Right atrium auricular region (tissue), 2 donors: ENCODE measurements at places on chromosomes 5 and 9. TPM values are rescaled to one million over a fixed set of nuclear protein-coding genes. Genes with fewer than 3 reads are reported as not detected.
A peak's percentile ranks its signal among the peaks of the same experiment; 100 is the strongest.

DNA sequence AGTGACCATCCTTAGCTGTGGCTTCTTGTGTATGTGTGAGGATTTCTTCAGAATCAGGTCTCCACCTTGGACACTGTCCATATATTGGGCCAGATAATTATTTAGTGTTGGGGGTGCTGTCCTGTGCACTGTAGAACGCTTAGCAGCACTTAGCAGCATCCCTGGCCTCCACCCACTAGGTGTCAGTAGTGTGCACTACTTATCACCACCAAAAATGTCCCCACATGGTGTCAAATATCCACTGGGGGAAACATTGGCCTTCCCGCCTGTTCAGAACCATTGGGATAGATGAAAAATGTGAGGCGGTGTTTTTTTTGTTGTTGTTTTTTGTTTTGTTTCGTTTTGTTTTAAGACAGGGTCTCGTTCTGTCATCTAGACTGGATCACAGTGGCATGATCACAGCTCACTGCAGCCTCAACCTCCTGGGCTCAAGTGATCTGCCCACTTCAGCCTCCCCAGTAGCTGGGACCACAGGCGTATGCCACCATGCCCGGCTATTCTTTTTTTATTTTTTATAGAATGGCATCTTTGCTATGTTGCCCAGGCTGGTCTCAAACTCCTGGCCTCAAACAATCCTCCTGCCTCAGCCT, 67.7 kb downstream of the TENT4A start:
- no peaks in the 10 kb centered on the region for H3K36me3 ChIP-seq
- H3K27ac ChIP-seq = no peak overlapping the region
- H3K27me3 ChIP-seq = no peaks in the 10 kb centered on the region
- DNase-seq = no peak
- H3K4me3 ChIP-seq = no peak overlapping the region

DNAH5 gene
- total RNA-seq = not detected

PRRX2 gene
- 1.1 TPM for total RNA-seq

DNA sequence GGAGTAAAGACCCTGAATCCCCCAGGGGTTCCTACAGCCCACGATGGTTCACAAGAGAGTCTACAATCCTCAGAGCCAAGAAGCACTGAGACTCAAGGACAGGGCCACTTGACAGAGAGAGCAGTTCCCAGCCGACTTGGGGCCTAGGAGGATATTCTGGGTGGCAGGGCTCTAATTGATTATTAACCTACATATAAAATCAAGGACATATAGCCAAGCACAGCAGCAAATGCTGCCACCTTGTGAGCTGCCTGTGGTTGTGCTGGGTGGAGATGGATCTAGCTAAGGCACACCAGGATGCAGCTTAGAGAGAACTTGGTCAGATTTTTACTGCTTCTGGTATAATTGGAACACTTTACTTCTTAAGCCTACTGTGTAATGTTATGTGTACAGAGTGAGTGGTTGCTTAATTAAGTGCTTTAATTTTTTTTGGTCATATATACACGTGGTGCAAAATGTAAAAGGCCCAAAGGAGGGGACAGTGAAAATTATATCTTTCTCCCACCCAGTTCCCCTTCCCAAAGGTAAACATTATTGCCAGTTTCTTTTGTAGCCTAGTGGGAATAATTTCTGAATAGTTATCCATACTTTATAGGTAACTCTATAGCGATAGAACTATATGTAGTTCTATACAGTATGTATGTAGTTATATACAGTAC, 78.8 kb downstream of the F2RL2 start:
- H3K4me1 ChIP-seq = no peaks in the 10 kb centered on the region
- H3K4me3 ChIP-seq = no peak overlapping the region
- no peak overlapping the region for H3K27ac ChIP-seq

CCL27 gene
- total RNA-seq = not detected

- H3K36me3 ChIP-seq = no peaks in the 10 kb centered on the region
- DNase-seq = no peak
- no peaks in the 10 kb centered on the region for H3K27me3 ChIP-seq
Measured at GRCh38 chr9:17725399-17726010, 146.6 kb downstream of the SH3GL2 start.

- no peak for DNase-seq
- no peak overlapping the region for H3K4me3 ChIP-seq
- H3K4me1 ChIP-seq = no peaks in the 10 kb centered on the region
- H3K27me3 ChIP-seq = no peaks in the 10 kb centered on the region
Measured at GRCh38 chr5:173755319-173755718, 132.8 kb upstream of the CPEB4 start.

DNA sequence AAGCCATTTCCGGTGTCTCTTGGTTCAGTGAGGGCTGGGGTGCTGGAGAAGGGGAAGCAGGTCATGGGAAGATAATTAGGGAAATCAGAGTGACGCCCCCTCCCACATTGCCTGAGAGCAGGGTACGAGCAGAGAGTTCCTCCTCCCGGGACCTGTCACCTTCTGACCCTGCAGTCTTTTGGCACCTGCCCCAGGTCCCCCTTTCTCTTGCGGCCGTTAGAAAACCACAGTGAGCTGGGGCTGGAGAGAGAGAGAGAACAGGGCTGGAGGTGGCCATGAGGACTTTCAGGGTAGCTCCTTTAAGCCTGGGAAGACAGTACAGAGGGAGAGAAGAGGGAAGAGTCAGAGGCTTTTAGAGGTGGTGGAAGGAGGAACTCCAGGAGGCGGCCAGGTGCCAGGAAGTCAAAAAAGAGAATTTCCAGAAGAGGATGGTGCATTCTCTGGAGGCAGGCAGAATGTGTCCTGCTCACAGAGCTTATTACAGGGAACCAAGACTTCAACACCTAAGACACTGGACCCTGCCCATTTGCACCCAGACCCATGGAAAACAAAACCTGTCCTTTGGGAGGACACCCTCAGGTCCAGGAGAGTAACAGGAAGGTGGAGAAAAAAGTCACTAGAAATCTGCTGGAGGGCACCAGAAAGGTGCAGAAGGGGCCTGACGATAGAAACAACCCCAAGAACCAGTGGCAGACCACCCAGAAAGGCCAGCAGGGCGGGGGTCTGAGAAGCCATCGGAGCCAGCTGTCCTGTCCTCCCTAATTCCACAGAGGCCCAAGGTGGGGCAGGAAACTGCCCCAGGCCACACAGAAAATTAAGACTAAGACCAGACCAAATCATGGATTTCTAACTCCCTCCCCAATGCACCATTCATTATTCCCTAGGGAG, 6.5 kb upstream of the ACSL6 start:
- H3K36me3 ChIP-seq = no peaks in the 10 kb centered on the region
- no peak overlapping the region for H3K4me3 ChIP-seq
- H3K4me1 ChIP-seq = no peaks in the 10 kb centered on the region
- DNase-seq = no peak

DNA sequence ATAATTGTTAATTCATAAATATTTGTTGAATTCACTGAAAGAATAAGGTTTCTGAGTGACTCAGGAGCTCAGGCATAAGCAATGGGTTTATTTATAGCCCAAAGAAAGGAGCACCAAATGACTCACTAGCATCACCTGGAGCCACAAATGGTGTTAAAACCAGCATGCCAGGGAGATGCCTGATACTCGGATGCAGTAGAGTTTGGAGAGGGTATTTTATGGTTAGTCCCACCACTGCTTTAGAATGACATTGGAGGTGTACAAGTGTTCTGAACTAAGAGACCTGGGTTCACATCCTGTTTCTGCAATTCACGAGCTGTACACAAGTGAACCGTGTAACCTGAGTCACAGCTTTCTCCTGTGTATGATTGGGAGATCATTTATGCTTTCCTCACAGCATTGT, 25.2 kb downstream of the CCL28 start:
- no peaks in the 10 kb centered on the region for H3K4me1 ChIP-seq
- H3K4me3 ChIP-seq = no peak overlapping the region
- DNase-seq = no peak
- H3K36me3 ChIP-seq = no peaks in the 10 kb centered on the region
- no peaks in the 10 kb centered on the region for H3K27me3 ChIP-seq

GRCh38 chr5:34616651-34617050, 39.5 kb upstream of the RAI14 start:
- H3K4me3 ChIP-seq = no peak overlapping the region
- H3K4me1 ChIP-seq = no peaks in the 10 kb centered on the region
- no peak overlapping the region for H3K27ac ChIP-seq
- DNase-seq = no peak
- no peaks in the 10 kb centered on the region for H3K36me3 ChIP-seq

GRCh38 chr9:114837923-114838322, 32.1 kb upstream of the TNFSF15 start:
- H3K36me3 ChIP-seq = no peaks in the 10 kb centered on the region
- H3K27me3 ChIP-seq = no peaks in the 10 kb centered on the region
- DNase-seq = no peak
- H3K4me3 ChIP-seq = no peak overlapping the region
- no peaks in the 10 kb centered on the region for H3K4me1 ChIP-seq

- H3K4me3 ChIP-seq = no peak overlapping the region
- H3K4me1 ChIP-seq = no peaks in the 10 kb centered on the region
- no peak overlapping the region for H3K27ac ChIP-seq
Measured at GRCh38 chr5:155085282-155085989, 71.9 kb downstream of the KIF4B start.

GRCh38 chr9:18136354-18136994, 337.5 kb upstream of the ADAMTSL1 start:
- H3K36me3 ChIP-seq = no peaks in the 10 kb centered on the region
- H3K27ac ChIP-seq = no peak overlapping the region
- H3K27me3 ChIP-seq = no peaks in the 10 kb centered on the region
- DNase-seq = no peak

CNTFR gene
- 6.6 TPM for total RNA-seq

LHX3 gene
- total RNA-seq = not detected

SLF1 gene
- total RNA-seq = 3.5 TPM

- no peak overlapping the region for H3K4me3 ChIP-seq
- H3K27me3 ChIP-seq = no peaks in the 10 kb centered on the region
Measured at GRCh38 chr9:37438359-37438758, 15.9 kb downstream of the GRHPR start.

DNA sequence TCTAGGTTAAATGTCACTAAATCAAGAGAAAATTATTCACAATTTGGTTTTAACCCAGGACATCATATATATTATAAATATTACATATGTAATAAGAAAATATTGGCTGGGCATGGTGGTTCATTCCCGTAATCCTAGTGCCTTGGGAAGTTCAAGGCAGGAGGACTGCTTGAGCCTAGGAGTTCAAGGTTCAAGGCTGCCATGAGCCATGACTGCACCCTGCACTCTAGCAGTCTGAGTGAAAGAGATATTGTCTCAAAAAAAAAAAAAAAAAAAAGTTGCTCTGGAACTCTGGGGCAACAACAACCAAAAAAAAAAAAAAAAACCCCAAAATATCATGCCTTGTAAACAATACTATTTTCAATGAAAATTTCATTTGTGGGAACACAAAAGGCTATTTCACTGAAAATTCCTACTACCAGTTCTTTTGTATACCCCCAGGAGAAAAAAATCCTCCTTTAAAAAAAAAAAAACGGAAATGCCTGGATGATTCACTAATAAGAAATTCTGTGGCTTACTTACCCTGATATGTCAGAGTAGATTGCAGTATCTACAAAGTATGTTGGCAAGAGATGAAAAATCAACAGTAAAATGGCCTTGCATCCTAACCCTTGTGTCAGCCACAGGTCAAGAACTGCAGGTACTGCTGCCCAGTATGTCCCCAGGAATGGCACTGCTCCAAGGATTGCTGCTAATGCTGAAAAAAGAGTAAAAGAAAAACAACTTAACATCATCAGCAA, 22.6 kb upstream of the CTNNAL1 start:
- H3K36me3 ChIP-seq = peaks cover 27% of the 10 kb centered on the region
- peaks cover 19% of the 10 kb centered on the region for H3K4me1 ChIP-seq
- no peaks in the 10 kb centered on the region for H3K27me3 ChIP-seq
- peak; percentile 68 for DNase-seq
- H3K27ac ChIP-seq = peak overlapping the region; percentile 65

- DNase-seq = no peak
- H3K27me3 ChIP-seq = no peaks in the 10 kb centered on the region
- H3K4me1 ChIP-seq = no peaks in the 10 kb centered on the region
Measured at GRCh38 chr5:40314275-40314674, 365.4 kb upstream of the PTGER4 start.

DNA sequence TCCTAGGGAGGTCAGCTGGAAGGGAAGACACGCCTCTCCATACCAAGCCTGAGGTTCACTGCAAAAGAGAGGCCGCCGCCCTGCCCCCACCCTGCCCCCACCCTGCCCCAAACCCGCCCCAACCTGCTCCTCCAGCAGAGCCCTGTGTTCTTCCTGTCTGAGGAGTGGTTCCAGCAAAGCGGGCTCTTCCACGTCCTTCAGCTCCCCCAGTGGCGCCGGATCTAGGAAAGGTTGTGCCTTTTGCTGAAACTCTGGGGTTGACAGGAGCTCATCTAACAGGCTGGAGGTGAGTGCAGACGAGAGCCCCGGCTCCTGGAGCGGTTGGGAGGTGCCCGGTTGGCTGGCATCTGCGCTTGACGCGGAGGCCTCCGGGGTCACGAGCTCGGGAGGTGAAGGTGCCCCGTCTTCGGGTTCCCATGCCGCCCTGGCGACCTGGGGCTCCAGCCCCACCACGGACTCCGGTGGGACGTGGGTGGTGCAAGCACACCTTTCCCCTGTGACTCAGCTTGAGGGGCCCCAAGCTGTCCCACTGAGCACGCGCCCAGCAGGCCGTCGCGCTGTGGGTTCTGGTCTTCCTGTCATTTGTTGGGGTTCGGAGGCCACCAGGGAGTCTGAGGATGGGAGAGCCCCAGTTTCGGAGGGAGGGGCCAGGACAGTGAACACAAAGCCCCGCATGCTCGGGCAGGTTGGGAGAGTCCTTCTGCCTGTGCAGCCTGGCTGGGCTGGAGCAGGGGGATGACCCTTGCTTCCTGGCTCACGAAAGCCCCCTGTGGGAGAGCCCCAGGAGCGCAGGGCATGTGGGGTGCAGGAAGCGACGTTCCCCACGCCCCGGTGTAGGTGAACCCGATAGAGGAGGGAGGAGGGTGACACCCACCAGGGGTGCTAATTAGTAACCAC, 1467.1 kb downstream of the FOXD4L5 start:
- DNase-seq = peak; percentile 79
- H3K4me1 ChIP-seq = no peaks in the 10 kb centered on the region
- H3K4me3 ChIP-seq = no peak overlapping the region
- H3K27ac ChIP-seq = no peak overlapping the region

- no peak overlapping the region for H3K27ac ChIP-seq
- no peaks in the 10 kb centered on the region for H3K27me3 ChIP-seq
- H3K4me1 ChIP-seq = no peaks in the 10 kb centered on the region
- no peak overlapping the region for H3K4me3 ChIP-seq
- no peaks in the 10 kb centered on the region for H3K36me3 ChIP-seq
Measured at GRCh38 chr5:11507156-11507910, 396.9 kb downstream of the CTNND2 start.

- H3K36me3 ChIP-seq = no peaks in the 10 kb centered on the region
- H3K4me1 ChIP-seq = no peaks in the 10 kb centered on the region
- H3K27me3 ChIP-seq = no peaks in the 10 kb centered on the region
- no peak overlapping the region for H3K4me3 ChIP-seq
- no peak overlapping the region for H3K27ac ChIP-seq
Measured at GRCh38 chr5:111311666-111312065, 87.5 kb downstream of the CAMK4 start.
